ENCODE measurements at places on chromosomes 1 and 21.

GRCh38 chr1:179812501-179813292 is 64.9 kb downstream of the TOR1AIP2 start:
- no peak for DNase-seq

DNA sequence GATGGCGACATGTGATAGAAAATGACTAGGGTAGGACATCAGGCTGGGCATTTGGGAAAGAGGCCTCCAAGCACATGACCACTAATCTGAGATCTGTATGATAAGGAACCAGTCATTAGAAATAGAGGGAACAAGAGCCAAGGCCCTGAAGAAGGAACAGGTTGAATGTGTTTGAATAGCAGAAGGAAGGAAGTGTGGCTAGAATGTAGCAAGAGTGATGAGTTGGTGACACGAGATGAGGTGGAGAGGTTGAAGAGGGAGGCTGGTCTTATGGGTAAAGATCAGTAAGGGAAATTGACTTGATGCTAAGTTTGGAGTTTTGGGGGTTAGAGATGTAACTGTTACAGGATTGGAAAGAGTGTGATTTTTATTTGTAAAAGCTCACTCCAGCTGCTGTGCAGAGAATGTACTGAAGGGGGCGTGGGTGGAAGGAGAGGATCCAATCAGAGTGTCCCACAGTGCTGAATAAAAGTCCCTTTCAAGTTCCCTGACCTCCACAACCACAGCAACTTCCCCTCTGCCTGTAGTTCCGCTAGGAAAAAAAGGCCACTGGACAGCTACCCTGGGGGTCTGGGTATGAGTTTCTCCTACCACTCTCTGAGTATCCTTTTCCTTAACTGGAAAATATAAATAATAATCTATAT is 295.0 kb downstream of the OMA1 start:
- no peak for DNase-seq

DNA sequence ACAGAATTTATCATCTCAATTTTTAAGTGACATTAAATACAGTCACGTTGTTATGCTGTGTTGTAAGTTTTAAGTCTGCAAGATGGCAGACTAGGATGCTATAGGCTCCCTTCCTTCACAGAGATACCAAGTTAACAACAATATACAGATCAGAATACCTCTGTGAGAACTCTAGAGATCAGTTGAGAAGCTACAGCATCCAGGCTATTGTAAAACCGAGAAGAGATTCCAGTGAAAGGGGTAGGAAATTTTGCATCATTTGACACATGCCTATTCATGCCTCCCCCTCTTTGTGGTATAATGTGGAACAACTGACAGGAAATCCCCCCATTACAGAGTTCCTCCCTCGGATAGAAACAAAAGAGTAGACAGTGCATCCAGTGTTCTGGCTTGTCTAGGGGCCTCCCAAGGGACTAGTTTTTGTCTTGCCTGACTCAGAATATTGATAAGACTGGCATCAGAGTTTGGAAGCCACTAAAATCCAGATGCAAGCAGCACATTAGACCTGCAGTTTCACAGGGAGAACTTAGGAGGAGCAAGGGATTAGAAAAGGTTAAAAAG is 80.6 kb downstream of the LBR start:
- DNase-seq, result no peak

GRCh38 chr1:157482174-157482573 is 70.1 kb downstream of the FCRL5 start:
- no peak for DNase-seq

GRCh38 chr1:98119796-98120195 is 199.0 kb upstream of the DPYD start:
- no peak for DNase-seq

DNA sequence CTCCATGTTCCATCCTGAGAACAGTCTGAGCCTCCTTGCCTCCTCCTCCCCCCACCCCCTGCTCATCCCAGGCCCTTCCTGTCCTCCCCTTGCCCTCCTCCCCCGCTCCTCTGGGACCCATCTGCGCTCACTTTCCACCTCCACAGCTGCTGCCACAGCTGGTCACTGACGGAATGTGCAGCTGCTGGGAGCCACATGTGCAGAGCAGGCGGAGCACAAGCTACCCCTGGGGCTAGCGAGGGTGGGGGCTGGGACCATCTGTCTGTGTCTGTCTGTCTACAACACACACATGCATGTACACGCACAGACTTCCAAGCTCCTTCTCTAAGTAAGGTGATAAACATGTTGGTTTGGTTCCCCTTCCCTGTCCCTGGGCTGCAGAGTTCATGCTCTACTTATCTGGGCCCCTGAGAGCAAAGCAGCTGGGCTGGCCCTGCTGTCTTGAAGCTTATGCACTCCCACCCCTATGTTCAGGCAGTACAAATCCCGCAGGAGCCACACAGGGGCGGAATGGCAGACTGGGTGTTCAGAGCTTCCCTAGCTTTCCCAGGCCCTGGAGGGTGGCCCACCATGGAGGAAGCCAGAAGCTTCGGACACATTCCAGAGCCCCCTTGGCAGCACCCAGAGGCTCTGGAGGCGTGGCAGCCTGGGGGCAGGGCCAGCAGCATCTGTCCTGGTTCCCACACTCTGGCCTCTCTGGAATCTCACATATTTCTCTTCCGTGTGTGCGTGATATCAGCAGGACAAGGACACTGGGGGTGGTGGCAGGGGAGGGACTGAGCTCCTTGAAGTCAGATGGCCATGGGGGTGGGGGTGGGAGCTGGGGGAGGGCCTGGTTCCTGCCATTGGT is 7.0 kb upstream of the HEYL start:
- no peak for DNase-seq

- no peak for DNase-seq
Observed at GRCh38 chr1:3283849-3284248, 170.6 kb upstream of the ARHGEF16 start.

GRCh38 chr1:106620521-106620954 is 435.9 kb upstream of the PRMT6 start:
- DNase-seq, result no peak

DNA sequence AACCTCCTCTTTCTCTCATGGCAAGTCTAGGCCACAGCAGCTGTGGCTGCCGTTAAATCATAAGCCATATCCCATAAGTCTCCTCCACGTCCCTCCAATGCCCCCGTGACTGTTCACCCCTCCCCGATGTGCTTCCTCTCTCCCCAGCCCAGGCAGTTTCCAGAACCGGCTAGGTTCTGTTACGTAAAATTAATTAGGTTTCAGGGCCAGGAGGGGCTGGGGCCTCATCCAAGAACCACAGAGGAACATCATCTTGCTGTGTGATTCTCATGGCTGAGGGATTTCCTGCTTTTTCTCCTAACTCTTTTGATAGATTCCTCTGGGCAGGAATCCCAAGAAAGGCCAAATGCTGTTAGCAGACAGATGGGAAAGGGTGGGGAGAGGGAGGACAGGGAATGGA is 141.8 kb upstream of the AJAP1 start:
- no peak for DNase-seq

GRCh38 chr1:48127735-48128685 is 94.5 kb upstream of the SLC5A9 start:
- no peak for DNase-seq

GRCh38 chr21:21045518-21045917 is 47.3 kb downstream of the NCAM2 start:
- no peak for DNase-seq

GRCh38 chr1:31587720-31588423 is 11.6 kb downstream of the TINAGL1 start:
- no peak for DNase-seq

DNA sequence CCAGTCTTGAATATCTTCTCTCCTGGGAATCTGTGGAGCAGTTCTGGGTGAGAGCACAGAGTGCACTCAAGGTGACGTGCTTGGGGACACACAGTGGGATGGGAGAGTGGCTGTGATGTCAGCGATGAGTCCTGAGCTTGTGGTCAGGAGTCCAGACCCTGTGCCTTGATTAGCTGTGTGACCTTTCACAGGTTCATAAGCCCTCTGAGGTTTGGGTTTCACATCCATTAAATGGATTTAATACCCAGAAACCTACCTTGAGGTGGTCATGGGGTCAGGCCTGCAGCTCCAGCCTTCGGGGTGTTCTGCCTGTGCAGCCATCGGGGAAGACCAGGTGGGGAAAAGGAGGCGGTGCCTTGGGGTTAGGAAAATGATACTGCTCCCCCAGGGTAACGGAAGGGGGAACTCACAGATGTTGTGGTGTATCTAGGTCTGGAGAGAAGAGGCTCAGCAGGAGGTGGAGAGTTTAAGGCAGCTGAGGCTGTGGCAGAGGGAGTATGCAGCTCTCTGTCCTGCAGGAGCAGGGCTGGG is 38.5 kb upstream of the ETV3 start:
- no peak for DNase-seq

DNA sequence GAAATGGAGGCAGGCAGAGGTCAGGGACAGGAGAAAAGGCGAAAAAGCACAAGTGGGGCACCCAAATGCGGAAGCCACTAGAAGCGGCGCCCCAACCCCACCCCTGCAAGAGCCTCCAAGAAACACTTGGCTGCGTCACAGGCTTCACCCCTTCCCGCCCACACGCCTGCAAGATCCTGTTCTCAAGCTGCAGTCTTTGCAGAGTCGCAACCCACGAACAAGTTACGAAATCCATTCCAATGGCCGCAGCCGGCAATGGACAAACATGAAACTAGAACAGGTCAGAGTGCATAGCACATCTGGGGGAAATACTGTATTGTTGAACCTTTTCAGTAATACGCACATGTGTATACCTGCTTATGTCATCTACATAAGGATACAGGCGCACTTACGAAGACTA is 103.6 kb downstream of the PSMG1 start:
- no peak for DNase-seq

- no peak for DNase-seq
Observed at GRCh38 chr21:28277324-28277723, 715.4 kb downstream of the LTN1 start.

- DNase-seq, result no peak
Observed at GRCh38 chr1:168379104-168379860, 98.6 kb downstream of the TBX19 start.

GRCh38 chr1:95132762-95133161 is 15.6 kb downstream of the TLCD4 start:
- no peak for DNase-seq

DNA sequence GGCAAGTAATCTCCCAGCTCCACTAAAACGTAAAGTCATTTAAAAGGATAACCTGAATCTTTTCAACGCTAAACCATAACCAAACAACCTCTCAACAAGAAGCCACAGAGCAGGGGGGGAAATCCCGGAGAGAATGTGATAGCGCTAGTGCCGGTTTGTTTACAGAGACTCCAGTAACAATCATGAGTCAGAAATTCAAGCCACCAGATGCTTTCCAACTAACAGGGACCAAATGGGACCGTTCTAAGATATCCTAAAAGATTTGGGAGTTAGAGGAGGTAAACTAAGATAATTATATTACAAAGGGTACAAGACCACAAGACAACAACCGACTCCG is 825 bp downstream of the DCAF8 start:
- no peak for DNase-seq

GRCh38 chr21:28229814-28230213 is 762.9 kb downstream of the LTN1 start:
- DNase-seq, result no peak

DNA sequence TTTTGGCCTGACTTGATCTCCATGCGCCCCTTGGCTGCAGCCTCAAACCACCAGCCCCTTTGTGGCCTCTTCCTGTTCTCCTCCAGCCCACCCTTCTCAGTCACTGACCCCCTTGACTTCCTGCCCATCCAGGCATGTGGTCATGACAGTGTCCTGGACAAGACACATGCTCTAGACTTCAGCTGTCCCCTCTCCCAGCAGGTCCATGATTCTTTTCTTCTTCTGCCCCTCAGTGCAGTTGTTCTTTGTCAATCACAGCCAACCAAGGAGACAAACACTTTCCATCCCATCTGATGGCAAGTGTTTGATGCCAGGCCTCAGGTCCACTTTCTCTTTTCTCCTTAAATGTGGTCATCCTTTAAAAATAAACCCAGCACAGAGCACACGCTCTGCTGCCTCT is 49.7 kb downstream of the SYT6 start:
- DNase-seq, result no peak

All from NCI-H1417 treated with DMSO at 0.1 percent for 48 hours (cell line).